ENCODE measurements at places on chromosomes 16 and 17. TPM values are rescaled to one million over a fixed set of nuclear protein-coding genes. Genes with fewer than 3 reads are reported as not detected.

GNGT2 gene
- polyA plus RNA-seq: 8.4 TPM

CNGB1 gene
- not detected for polyA plus RNA-seq

SSTR5 gene
- not detected for polyA plus RNA-seq

NDUFB10 gene
- polyA plus RNA-seq: 193 TPM

CCDC57 gene
- 38.9 TPM for polyA plus RNA-seq

DNA sequence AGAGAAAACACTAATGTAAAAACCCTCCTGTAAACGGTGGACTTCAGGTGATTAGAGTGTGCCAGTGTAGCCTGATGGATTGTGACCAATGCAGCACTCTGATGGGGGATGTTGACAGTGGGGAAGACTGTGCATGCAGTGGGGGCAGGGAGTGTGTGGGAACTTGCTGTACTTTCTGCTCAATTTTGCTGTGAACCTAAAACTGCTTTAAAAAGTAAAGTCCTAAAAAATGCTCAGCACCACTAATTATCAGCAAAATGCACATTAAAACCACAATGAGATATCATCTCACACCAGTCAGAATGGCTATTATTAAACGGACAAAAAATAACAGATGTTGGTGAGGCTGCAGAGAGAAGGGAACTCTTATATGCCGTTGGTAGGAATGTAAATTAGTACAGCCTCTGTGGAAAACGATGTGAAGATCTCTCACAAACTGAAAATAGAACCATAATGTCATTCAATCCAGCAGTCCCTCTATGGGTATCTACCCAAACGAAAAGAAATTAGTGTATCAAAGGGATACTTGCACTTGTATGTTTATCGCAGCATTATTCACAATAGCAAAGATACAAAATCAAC, 9.7 kb upstream of the ULK2 start:
- H3K4me1 ChIP-seq: peaks cover 21% of the 10 kb centered on the region
- H3K27ac ChIP-seq: no peak overlapping the region
- H3K27me3 ChIP-seq: no peaks in the 10 kb centered on the region
- DNase-seq: no peak

DNA sequence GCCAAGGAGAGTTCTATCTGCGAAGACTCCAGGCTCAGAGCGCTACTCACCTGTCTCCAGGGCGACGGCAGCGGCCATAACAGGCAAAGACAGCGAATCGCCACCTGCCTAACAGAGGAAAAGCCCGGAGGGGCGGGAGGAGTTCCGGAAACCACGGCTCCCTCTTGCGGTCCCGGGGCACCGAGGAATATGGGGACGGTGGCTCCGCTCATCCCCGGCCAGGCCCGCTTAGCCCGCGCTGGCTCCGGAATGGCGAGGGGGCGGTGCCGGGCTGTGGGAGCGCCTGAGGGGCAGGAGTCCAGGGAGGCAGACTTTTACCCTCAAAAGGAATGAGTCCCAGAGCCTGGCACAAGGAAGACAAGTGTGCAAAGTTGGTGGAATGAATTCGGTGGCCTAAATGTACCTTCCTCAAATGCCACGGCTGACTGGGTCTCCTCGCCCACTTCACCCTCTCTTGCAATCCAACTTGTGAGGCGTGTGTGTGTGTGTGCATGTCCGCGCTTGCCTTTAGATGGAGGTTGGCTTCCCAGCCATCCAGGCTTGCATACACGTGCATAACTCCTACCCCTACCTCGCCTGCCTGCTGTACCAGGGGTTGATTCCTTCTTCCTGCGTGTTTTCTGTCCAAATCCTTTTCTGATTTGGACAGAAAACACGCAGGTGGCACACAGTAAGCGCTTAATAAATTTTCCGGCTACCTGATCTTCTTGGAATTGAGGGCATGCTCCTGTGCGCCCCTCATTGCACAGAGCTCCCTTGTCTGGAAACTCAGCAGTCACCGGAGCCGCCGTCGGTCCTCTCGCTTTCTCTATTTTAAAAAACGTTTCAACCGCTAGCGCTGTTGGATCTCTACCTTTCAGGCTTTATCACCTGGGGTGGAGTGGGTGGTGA, 3.5 kb downstream of the C17orf100 start:
- H3K27me3 ChIP-seq: no peaks in the 10 kb centered on the region
- DNase-seq: no peak
- H3K36me3 ChIP-seq: no peaks in the 10 kb centered on the region
- no peak overlapping the region for H3K27ac ChIP-seq

DNA sequence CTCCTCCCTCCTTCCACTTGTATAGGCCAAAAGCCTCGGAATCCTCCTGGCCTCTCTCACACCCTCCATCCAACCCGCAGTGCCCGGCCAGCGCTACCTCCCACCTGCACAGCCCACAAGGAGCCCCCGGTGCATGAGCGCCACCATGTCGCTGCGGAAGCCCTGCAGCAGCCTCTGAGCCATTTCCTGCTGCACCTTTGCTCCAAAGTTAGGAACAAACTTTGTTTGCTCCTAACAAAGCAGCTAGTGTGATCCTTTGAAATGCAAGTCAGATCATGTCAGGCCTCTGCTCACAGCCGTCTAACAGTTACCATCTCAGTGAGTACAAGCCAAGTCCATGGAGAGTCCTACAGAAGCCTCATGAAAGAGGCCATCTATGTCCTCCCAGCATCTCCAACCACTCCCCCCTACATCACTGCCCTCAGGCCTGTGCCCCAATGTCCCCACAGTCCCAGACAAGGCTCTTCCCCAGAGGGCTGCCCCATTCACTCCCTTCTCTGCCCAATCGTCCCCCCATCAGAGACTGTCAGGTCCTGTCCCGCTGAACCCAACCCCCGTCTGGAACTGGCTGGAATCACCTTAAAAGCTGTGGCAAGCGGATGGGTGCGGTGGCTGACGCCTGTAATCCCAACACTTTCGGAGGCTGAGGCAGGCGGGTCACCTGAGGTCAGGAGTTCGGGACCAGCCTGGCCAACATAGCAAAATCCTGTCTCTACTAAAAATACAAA, 7.5 kb downstream of the DCAKD start:
- no peak for DNase-seq
- no peak overlapping the region for H3K4me3 ChIP-seq
- H3K4me1 ChIP-seq: peaks cover 5% of the 10 kb centered on the region
- H3K27me3 ChIP-seq: no peaks in the 10 kb centered on the region
- H3K36me3 ChIP-seq: no peaks in the 10 kb centered on the region

- H3K4me1 ChIP-seq: peaks cover 12% of the 10 kb centered on the region
- no peak for DNase-seq
- H3K36me3 ChIP-seq: no peaks in the 10 kb centered on the region
- H3K27me3 ChIP-seq: peaks cover 4% of the 10 kb centered on the region
These were observed 13.0 kb downstream of the GUCY2D start for GRCh38 chr17:8015236-8015956.

GRCh38 chr17:65371702-65372101, 189.7 kb downstream of the AXIN2 start:
- H3K27me3 ChIP-seq: peaks cover 2% of the 10 kb centered on the region
- no peak overlapping the region for H3K4me3 ChIP-seq
- no peaks in the 10 kb centered on the region for H3K4me1 ChIP-seq
- no peak for DNase-seq

- no peak overlapping the region for H3K4me3 ChIP-seq
- H3K4me1 ChIP-seq: peaks cover 25% of the 10 kb centered on the region
- H3K27ac ChIP-seq: no peak overlapping the region
- no peaks in the 10 kb centered on the region for H3K36me3 ChIP-seq
These were observed 203.4 kb downstream of the CCDC182 start for GRCh38 chr17:57541472-57542394.
